ENCODE measurements at places on chromosomes 1 and 21.

GRCh38 chr1:229365569-229365968 lies 22.7 kb upstream of the CCSAP start:
- no peak for DNase-seq

GRCh38 chr1:3536420-3537195 lies 74.7 kb downstream of the MEGF6 start:
- DNase-seq, result no peak

DNA sequence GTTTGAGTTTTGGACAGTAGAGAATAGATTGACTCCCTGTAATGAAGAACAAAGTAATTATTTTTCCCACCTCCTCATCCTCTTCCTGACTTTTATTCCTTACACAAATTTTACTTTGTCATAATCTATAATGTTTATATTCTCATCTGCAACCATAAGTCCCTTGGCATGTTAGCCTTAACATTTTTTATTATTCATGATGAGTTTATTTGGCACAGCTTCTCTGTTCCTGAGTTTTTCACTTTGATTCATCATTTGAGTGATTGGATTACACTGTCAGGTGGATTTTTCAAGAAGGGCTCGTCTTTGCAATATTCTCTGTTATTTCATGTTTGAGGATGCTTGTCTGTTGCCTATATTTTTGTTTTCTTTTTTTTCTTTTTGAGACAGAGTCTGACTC lies 35.7 kb downstream of the TNFRSF8 start:
- DNase-seq, result no peak

DNA sequence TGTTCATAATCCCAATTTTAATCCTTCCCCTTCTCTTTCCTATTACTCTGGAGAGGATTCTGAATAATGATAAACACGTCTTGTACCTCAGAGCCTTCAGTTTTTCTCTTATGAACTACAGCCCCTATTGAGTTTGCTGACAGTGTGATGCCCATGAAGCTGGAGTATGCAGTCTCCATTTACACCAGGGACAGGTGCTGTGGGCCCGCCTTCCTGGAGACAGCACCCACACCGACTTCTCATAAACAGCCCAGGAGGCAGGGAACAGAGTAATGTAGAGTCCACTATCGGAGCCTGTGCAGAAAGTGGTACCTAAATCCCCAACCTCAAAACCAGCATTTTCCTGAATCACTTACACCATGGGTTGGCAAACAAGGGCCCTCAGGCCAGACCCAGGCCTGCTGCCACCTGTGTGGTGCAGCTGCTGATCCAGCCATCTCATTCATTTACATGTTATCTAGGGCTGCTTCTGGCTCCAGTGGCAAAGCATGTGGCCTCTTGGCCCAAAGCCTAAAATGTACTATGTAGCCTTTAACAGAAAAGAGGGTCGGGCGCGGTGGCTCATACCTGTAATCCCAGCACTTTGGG lies 95.1 kb upstream of the KRTAP19-8 start:
- DNase-seq, result no peak

- no peak for DNase-seq
These were observed 31.5 kb downstream of the LYST start for GRCh38 chr1:235835226-235835625.

GRCh38 chr1:25698252-25698651 lies 81.7 kb downstream of the MAN1C1 start:
- DNase-seq, result no peak

DNA sequence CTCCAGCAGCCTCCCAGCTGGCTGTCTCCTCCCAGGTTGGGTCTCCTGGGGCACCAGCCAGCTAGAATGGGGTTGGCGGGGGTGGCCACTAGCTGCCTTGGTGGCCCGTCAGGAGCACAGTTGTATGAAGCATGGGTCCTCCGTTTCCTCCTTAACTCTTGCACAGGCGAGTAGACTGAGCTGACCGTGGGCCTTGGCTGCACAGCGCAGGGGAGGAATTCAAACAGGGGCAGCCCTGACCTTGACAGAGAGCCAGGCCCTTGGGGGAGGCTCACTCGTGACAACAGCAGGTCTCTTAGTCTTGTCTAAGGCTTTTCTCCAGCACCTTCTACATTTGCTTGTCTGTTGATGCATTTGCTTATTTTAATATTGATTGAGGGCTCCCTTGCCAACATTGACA lies 114.1 kb downstream of the PRDM2 start:
- no peak for DNase-seq

DNA sequence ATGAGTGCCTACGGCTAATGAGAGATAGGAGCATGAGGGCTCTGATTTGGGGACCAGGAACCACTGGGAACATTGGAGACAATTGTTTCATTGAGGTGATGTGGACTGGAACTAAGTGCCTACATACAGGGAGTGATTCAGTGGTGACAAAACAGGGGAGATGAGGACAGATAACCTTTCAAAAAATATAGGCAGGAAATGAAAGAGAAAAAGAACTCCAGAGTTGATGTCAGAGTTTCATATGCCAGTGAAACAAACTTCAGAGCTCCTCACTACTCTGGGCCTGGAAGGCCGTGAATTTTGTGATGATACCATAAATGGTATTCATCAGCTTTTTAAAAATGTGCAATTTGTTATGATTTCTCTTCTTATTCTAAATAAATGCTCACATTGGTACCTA lies 39.3 kb downstream of the FASLG start:
- no peak for DNase-seq

DNA sequence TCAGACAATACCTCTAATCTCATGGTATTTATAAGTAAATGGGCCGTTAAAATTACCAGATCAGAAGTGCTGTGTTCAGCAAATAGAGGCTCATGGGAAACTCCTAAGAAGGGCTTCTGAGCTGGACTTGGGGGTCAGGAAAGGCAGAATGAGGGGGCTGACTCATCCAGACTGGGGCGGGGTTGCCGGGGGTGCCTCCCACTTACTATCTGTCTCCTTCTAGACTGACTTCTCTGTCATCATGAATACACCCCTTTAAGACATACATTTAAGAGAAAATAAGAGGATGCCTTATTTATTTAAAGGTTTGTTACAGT lies 96.0 kb upstream of the ERRFI1 start:
- no peak for DNase-seq

DNA sequence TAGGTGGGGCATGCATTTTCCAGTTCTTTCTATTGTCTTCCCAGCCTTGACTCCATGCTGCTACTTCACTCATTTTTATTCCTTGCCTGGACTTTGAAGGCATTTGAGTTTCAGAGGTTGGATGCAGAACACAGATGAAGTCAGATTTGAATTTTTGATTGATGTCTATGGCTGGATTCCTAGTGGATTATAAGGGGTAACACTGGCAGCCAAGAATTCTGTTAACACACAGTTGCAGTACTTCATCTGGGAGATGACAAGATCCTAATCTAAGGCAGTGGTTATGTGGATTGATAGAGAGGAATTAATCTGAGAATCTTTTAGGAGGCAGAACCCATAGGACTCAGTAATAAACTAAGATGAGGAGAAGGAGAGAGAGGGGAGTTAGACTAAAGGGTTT lies 439.0 kb upstream of the USP24 start:
- no peak for DNase-seq

GRCh38 chr1:104238991-104239390 lies 489.3 kb downstream of the AMY1C start:
- no peak for DNase-seq

DNA sequence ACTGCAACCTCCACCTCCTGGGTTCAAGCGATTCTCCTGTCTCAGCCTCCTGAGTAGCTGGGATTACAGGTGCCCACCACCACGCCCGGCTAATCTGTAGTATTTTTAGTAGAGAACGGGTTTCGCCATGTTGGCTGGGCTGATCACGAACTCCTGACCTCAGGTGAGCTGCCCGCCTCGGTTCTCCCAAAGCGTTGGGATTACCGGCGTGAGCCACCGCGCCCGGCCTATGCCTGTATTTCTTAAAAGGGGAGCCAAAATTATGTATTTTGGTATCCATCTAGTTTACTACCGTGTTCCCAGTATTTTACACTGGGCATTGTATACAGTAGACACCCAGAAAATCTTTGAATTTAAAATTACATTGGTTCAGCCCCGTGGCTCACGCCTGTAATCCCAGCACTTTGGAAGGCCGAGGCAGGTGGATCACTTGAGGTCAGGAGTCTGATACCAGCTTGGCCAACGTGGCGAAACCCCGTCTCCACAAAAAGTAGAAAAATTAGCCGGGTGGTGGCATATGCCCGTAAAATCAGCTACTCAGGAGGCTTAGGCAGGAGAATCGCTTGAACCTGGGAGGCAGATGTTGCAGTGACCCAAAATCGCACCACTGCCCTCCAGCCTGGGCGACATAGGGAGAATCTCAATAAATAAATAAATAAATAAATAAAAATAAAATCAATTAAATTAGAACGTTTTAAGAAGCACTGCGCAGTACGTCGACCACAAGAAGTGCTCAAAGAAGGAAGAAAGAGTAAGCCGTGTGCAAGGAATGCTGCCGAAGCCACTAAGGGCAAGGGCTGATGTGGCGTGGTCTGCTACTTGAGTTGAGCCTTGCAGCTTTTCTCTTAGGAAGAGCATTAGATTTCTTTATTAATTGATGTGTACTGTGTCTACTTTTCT lies 1.5 kb upstream of the THRAP3 start:
- DNase-seq, result no peak

- no peak for DNase-seq
These were observed 116.5 kb downstream of the BRINP2 start for GRCh38 chr1:177287270-177287669.

GRCh38 chr1:245261786-245262185 lies 107.0 kb downstream of the KIF26B start:
- DNase-seq, result no peak

GRCh38 chr1:192602757-192603156 lies 27.2 kb downstream of the RGS1 start:
- no peak for DNase-seq

DNA sequence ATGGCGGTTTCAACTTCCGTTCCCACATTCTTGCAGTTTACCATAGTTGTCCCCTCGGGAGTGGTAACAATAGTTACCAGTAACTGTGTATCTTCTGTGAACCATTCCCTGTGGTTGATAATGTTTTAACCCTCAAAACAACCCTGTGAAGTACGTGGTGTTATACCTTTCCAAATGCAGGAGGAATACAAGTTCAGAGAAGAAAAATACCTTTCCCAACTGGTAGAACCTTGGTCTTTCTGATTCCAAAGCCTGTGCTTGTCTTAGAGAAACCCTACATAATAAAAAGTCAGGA lies 789 bp downstream of the BTF3L4 start:
- DNase-seq, result no peak

DNA sequence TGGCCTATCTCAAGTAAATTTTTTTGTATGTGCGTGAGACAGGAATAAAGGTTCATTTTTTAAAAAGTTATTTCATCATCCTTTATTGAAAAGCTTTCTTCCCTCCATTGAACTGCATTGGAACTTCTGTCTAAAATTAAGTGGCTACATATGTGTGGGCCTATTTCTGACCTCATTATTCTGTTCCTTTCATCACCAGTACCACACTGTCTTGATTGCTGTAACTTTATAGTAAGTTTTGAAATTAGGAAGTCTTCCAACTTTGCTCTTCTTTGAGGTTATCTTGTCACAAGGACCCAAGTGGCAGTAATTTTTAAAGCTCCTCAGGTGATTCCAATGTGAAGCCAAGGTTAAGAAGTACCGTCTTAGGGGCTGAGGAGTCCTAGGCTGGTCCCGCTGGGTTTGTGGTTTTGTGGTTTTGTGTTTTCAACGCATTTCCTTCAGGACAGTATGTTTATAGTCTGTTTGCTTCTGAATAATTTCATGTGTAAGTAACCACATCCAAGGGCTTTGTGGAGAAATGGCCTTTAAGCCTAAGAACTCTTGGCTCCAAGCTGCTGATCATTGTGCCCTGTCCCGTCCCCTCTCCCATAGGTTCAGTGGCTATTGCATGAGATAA lies 12.4 kb upstream of the SCAF4 start:
- DNase-seq, result no peak

GRCh38 chr1:209435654-209436566 lies 147.6 kb upstream of the CAMK1G start:
- DNase-seq, result no peak

GRCh38 chr1:18126616-18127015 lies 19.0 kb downstream of the IGSF21 start:
- no peak for DNase-seq

GRCh38 chr21:14554948-14555347 lies 8.8 kb upstream of the SAMSN1 start:
- no peak for DNase-seq

DNA sequence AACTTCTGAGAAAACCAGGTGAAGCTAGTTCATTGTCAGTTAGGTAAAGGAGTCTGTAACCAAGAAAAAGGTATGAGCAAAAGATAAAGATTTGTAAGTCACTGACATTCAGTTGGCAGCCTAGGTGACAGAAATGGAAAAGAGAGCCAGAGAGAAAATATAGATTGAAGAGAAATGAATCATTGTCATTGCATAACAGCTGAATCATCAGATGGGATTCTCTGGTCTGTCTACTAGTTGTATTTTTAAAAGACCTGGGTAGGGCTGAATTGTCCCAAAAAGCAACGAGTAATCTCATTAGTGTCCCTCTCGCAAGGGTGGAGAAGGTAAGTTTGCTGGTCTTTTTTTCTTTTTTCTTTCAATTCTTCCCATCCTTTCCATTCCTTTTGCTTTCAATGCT lies 36.6 kb downstream of the PTGS2 start:
- no peak for DNase-seq

GRCh38 chr1:178339834-178340233 lies 156.9 kb downstream of the CLEC20A start:
- DNase-seq, result no peak

DNA sequence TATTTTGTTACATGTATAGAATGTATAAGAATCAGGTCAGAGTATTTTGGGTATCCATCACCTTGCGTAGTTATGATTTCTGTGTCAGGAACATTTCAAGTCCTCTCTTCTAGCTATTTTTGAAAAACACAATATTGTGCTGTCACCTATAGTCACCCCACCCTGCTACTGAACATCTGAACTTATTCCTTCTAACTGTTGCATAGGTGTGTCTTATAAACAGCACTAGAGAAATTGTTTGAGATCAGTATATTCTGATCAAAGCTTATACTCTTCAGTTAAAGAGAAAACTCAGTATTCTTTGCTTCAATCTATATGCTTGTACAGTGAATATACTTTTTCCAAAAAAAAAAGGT lies 96.0 kb downstream of the ASH1L start:
- no peak for DNase-seq

DNA sequence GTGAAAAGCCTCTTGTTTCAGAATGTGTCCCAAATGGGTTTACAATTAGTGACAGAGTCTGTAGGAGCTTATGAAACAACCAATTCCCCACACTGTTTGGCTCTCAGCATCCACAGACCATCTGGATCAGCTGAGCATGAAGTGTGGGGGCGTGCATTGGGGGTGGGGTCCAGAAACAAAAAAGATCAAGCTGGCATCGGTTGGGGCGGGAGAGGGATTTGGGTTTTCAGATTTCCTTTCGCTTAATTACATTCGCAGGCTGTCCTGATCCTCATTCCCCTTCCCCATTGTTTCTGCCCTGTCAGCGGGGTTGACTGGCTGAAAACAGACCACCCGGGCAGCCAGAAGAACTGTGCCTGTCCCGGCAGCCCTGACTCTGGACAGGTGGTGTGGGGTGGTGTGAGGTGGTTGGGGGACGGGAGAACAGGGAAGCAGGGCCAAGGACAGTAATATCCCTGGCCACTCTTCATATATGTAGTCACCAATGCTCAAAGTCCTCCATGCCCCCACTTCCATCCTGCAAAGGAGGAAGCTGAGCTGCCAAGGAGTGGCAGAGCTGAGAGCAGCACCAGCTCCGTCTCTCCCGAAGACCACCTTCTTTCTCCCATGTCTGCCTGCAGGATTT lies 92.0 kb downstream of the IER5 start:
- DNase-seq, result no peak

- DNase-seq, result no peak
These were observed 1.4 kb downstream of the CDA start for GRCh38 chr1:20590306-20590777.
